ENCODE measurements at places on chromosomes 4 and X.
A peak's percentile ranks its signal among the peaks of the same experiment; 100 is the strongest.

GRCh38 chr4:121800638-121800960 lies 524 bp upstream of the EXOSC9 start:
- DNase-seq = no peak

- DNase-seq = peak; percentile 38
Measured at GRCh38 chr4:26235500-26235899, 85.3 kb upstream of the RBPJ start.

GRCh38 chrX:2710041-2710840 lies 19.1 kb downstream of the CD99 start:
- peak; percentile 82 for DNase-seq

- no peak for DNase-seq
Measured at GRCh38 chrX:16096141-16096540, 27.2 kb upstream of the GRPR start.

DNA sequence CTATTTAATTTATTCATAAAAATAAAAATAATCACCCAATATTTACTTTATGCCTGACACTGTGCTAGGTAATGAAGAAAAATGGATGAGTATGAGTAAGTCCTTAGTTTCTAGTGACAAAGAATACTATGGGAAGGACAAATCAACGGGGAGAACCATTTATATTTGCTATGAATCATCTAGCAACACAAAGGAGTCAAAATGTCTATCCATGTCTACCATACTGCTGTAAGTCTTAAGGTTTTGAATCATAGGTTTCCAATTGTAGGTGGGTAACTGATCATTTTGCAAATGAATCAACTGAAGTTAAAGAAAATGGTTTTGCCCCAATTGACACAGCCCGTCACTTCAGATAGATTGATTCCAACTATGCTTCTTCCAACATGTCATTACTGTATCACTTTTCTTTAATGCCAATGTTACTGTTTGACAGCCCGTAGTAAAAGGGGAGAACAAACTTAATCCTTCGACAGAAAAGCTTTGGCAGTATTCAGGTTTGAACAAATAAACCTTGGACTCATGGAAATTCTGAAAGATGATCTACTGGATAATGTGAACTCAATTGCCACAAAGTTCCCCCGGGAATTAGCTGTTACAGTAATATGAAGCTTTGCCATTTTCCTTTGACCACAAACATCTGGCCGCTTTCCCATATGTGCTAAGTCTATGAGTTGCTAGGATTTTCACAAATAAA lies 3.2 kb downstream of the TDO2 start:
- no peak for DNase-seq

- DNase-seq = no peak
Measured at GRCh38 chrX:31219174-31219573, 147.3 kb upstream of the FTHL17 start.

GRCh38 chr4:55545151-55545550 lies 1.6 kb downstream of the CLOCK start:
- peak; percentile 5 for DNase-seq

GRCh38 chr4:87257523-87257922 lies 37.1 kb upstream of the KLHL8 start:
- no peak for DNase-seq

DNA sequence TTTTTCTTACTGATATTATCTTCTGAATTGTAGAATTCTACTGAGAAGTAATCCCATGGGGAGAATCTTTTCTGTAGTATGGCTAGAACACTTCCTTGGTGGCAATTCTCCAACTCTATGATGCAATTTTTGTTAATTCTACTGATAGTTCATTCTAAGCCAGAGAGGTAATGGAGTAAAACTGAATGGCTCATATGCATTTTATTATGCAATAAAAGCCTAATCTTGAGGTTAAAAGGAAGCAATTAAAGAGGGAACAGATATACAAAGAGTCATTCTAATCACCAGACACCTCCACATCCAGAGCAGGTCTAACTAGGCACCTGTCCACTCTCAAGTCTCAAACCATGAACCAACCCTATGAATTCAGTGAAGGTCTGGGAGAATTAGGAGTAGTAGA lies 9.7 kb downstream of the RAP2C start:
- peak; percentile 3 for DNase-seq

DNA sequence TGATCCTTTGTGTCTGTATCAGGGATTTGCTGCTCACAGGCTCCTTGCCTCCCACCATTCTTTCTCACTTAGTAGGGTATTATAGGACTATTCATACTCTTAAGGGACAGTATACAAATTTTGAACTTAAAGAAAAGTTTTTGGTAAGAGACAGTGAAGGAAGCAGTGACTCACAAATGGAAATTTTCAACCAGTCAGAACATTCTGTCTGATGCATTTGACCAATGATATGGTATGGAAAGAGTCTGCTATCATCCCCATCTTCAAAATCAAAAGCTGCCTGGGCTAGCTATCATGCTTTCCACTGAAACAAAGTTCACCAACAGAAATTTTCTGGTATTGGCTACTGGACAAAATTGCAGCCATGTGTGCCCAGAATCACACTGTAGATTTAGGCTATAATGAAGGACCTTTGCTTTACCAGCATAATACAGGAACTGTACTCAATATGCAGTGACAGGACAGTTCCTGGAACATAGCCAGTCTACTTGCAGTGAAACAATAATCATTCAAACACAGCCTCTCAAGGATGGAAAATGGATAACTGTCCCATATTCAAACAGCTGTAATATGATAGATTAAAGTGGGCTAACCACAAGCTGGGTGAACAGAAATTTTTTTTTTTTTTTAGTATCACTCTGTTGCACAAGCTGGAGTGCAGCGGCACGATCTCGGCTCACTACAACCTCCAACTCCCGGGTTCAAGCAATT lies 109.0 kb upstream of the ACSL4 start:
- no peak for DNase-seq

DNA sequence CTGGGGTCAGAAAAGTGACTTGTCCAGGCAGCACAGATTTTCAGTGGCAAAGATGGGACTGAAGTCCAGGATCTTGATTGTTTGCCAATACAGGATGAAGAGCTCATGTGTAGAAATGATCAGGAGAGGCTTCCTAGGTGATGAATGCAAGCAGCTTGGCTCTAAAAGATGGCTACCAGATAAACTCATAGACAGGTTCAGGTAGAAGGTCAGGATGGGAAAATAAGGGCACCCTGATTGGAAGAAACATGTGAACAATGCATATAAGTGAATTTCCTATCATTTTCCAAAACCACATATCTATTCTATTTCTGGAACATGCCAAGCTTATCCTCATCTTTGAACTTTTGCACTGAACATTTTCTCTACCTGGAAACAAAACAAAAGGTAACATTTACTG lies 87.7 kb downstream of the FAM13A start:
- no peak for DNase-seq

- no peak for DNase-seq
Measured at GRCh38 chr4:1767770-1768366, 25.2 kb upstream of the FGFR3 start.

- DNase-seq = no peak
Measured at GRCh38 chr4:119597377-119597776, 31.2 kb downstream of the PDE5A start.

DNA sequence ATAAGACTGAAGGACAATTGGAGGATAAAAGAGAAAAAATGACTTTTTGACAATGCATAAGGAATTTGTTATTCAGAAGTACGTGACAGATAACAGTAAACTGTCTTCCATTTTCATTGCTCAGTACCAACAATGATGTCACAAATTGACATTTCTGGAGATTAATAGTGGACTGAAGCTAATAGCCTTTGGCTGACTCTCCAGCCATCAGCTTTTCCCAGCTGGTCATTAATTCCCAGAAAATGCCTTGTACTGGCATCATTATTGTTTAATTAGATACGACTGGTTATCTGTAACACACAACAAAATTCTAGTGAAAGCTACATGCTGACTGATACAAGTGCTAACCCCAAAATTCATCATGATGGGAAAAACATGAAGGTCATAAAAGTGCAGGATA lies 147.9 kb upstream of the FGF13 start:
- DNase-seq = no peak

DNA sequence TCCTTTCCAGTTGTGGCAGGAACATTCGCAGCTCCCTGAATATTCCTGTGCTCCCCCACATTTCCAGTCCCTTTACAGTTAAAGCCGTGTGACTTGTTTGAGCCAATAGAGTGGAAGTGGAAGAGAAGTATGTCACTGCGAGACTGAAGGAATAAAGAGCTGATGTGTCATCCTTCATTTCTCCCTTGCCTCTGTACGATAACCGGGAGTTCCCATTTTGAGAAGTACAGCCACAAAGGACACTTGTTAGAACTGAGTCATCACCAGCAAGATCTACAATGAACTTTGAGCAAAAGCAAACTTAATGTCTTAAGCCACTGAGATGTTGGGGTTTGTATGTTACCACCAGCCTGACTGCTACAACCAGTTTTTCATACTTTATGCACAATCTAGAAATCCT lies 92.3 kb downstream of the SPRY1 start:
- DNase-seq = peak; percentile 85

DNA sequence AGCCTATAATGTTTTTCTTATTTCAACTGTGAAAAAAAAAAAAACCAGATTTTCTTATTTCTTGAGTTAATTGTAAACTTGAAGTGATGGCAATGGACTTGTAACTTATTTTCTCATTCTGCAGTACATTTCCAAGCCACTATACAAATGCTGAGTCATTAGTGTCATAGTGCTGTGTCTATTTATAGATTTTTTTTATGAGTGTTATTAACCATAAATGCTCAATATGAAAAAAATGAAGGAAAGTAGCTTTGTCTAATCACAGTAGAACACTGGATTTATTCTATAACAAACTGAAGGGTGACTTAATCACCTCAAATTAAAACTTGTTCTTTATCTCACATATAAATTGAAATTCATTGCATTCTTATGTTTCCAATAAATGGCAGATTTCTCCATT lies 718.6 kb downstream of the CCSER1 start:
- no peak for DNase-seq

GRCh38 chr4:84673475-84674240 lies 90.7 kb downstream of the CDS1 start:
- DNase-seq = no peak

- DNase-seq = no peak
Measured at GRCh38 chr4:176363072-176363471, 43.3 kb downstream of the SPCS3 start.

DNA sequence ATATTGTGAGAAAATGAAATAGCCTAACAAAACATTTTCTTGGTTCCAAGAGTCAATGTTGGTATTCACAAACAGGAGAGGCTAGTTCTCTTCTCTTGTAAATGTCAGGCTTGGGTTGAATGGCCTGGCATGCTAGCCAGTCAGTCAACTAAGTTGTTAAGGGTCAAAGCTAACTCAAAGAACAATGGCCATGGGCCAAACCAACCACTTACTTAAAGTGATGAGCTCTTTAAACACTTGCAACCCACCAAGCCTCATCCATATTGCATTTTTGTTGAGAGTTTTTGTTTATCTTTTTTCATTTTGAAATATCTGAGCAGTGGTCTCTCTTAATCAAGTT lies 394.5 kb downstream of the RAB28 start:
- DNase-seq = no peak

DNA sequence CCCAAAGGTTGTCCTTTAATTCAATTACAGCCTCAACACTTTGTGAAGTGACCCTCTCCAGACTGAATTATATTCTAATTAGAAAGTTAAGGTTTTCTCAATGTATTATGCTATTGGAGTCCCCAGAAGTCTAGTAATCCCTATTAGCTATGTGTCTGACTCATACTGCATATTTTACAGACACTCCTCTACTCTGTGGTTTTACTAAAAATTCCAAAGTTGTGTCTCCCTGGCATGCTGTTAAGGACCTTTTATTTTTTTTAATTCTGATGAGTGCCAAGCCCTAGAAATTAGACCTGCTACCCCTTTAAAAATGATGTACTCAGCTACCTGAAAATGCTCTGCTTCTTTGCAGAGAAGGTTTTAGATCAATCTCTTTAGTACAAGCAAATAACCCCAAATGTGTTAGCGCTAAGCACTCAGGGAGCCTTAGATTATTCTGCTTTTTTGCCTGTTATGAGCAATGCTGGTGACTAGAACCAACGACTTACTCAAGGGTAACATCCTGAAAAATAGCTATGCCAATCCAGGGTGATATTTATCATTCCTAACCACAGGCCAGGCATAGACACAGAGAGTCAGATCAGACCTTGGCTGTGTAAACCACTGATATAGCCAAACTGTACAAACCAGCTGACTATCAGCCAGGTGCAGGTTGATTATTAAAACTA lies 26.1 kb upstream of the CXCL13 start:
- DNase-seq = no peak

GRCh38 chrX:103310555-103311398 lies at the start of gene BEX2:
TSS of gene BEX2 (minus strand) at chrX:103310990. CDS start at chrX:103309976, 1,014 bp downstream.
- peak; percentile 8 for DNase-seq

- no peak for DNase-seq
Measured at GRCh38 chrX:637660-638481, 7.3 kb downstream of the SHOX start.

GRCh38 chr4:175273995-175274753 lies 356.0 kb downstream of the ADAM29 start:
- DNase-seq = no peak

DNA sequence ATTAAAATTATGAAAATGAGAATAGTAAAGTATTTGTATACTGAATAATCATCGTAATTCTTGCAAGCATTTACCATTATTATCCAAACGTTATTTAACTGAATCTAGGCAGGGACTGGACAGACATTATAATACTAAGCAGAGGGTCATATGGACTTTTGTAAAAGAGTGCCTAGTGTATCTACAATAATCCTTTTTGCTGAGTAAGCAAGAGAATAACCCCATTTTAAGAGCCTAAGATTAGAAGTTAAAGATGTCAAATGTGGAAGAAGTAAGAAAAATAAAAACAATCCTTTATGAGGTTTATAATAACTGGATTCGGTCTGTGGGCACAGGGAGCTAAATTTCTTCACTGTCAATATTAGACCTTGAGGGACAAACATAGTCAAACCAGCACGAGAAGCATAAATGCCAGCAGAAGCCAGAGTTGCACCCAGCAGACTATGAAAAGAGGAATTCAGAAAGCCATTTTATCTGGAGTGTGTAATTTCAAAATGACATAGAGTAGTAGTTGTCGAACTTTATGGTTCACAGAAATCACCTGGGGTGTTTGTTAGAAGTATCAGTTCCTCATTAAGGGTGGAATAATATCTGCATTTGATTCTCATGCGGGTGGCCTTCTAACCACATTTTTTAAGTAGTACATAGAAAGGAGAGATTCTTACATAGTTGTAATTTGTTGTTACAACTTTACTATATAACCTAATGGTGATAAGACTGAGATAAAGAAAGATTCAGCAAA lies 39.7 kb upstream of the DCLK2 start:
- no peak for DNase-seq

Data from inflammatory macrophage (primary cell).